Gastrocnemius medialis (tissue), 4 donors: ENCODE measurements at places on chromosomes 3 and 15. TPM values are rescaled to one million over a fixed set of nuclear protein-coding genes. Genes with fewer than 3 reads are reported as not detected.

DNA sequence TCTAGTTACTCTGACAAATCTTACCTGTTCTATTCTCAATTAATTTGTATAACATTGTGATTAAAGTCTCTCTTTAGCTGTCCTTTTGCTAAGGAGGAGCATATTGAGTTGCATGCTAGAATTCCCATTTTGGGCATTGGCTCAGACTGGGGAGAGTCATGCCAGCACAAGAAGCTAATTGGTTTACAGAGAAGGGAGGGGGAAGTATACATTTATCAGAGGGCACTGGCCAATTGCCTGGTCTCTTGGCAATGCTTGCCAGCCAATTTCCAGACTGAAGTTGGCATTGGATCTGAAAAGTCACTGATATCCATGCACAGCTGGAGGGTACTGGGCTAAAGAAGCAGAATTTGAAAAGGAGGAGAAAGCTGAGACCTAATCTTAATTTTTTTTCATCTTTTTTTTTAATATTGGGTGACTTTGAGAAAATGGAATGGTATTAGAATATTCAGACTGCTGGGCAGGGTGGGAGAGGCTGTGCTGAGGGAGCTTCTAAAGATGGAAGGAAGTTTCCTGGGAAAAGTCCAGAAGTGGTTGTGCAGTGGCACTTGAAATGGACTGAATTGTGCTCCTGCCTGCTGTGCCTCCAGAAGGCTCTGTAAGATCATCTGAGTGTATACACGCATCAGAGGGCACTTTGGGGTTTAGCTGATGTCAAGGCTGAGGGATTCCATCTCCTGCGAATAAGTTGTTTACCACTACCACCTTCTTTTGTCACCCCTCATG is 365.2 kb upstream of the DPH6 start:
- H3K27ac ChIP-seq: no peak overlapping the region
- no peaks in the 10 kb centered on the region for H3K27me3 ChIP-seq
- no peaks in the 10 kb centered on the region for H3K4me1 ChIP-seq
- DNase-seq: no peak
- no peak overlapping the region for H3K4me3 ChIP-seq

GRCh38 chr3:39325236-39325635 is 4.3 kb upstream of the CCR8 start:
- H3K36me3 ChIP-seq: no peaks in the 10 kb centered on the region
- H3K27ac ChIP-seq: no peak overlapping the region
- H3K4me3 ChIP-seq: no peak overlapping the region
- DNase-seq: no peak
- no peaks in the 10 kb centered on the region for H3K27me3 ChIP-seq
- H3K4me1 ChIP-seq: no peaks in the 10 kb centered on the region

DNA sequence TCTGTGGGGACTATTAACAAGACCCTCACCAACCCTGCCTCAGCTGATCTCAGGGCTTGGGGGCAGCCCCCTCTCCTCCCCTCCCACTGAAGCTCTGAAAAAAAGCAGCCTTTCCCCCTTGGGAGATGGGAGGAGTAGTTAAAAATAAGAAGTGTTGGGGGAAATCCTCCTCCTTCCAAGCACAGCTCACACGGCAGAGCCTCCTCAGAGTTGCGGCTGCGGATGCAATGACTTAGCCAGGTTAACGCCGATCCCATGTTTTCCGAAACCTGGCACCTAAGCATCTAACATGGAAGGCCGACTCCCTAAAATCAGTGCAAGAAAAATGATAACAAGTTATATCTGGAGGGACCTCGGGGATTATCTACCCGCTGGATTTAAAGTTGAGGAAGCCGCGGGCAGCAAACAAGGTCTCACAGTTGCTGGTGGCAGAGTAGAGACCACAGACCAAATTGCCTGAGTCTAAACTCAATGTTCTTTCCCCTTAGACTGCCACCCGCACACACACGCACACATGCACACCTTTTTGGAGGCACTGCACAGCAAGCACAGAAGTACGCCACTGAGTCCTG is 1.1 kb upstream of the TPM1 start:
- DNase-seq: no peak
- peaks cover 23% of the 10 kb centered on the region for H3K4me1 ChIP-seq
- no peaks in the 10 kb centered on the region for H3K27me3 ChIP-seq

DNA sequence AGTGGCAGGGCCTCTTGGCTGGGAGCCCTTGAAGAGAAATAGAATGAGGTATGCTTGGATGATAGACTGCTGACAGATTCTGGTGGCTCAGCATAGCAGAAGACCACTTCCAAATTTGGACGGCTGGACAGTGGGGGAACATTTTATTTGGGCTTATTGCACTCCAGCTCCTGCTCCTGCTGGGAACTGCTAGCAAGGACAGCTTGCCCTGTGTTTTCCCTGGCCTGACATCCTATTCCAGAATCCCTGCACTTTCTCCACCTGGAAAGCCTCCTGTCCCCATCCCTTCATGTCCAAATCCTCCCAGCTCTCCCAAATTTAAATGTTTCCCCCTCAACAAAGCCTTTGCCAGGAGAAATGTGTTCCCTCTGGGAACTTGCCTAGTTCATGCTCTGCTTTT is 9.8 kb upstream of the COLQ start:
- DNase-seq: no peak
- no peaks in the 10 kb centered on the region for H3K4me1 ChIP-seq
- H3K27ac ChIP-seq: no peak overlapping the region
- H3K36me3 ChIP-seq: no peaks in the 10 kb centered on the region
- H3K27me3 ChIP-seq: no peaks in the 10 kb centered on the region

DNA sequence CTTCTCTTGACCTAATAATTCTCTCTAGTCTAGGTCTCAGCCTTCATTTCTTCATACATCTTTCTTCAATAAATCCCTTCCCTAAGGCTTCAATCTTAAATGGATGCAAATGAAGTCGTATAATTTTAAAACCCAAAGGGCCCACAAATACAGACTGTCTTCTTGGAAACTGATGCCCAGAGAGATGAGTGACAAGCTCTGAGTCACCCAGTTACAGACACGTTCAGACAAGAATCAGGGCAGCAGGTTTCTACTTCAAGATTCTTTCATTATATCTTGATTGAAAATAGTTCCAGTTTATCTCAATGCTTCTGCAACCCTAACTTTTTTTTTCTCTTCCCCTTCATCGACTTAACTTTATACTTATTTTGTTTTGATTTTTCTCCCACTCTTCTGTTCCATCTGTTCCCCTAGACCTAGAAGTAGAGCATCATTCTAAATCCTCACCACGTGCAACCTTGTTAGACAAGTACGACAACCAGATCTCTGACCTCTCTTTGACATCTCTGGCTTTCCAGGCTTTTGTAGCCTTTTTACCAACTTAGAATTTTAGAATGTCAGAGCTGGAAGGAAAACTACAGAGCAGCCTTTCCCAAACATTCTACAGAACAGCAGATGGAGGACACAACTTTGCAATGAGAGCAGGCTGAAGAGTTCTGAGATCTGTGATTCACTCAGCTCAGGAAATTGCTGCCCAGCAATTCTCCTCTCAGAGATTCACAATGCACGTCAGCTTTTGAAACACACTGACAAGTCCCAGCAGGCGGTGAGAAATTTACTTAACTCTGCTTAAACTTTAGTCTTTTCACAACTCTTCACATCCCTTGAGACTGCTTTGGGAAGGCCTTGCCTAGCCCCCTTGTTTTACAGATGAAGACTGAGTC is 25.3 kb downstream of the NCEH1 start:
- H3K27me3 ChIP-seq: no peaks in the 10 kb centered on the region
- DNase-seq: no peak
- H3K4me3 ChIP-seq: no peak overlapping the region
- H3K36me3 ChIP-seq: no peaks in the 10 kb centered on the region
- no peak overlapping the region for H3K27ac ChIP-seq

GRCh38 chr3:129686941-129687340 is 80.5 kb upstream of the PLXND1 start:
- no peaks in the 10 kb centered on the region for H3K27me3 ChIP-seq
- no peaks in the 10 kb centered on the region for H3K36me3 ChIP-seq
- peak overlapping the region; percentile 38 for H3K4me3 ChIP-seq
- H3K4me1 ChIP-seq: peaks cover 73% of the 10 kb centered on the region

DNA sequence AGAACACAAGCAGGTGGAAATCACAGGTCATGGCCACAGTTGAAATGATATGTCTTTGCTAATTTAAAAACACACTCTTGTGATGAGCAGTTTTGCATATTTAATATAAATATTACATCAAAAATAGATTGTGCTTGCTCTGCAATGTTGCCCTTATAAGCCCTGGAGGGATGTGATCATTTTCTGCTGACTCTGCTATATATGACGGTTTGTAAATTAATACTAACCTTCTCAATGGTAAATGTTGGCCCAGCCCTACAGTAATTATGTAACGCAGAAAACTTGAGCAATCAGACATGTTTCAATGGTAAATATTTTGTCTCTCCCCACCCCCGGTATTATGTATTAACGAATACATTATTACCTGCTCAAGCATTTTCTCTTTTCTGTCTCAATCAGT is 359.5 kb upstream of the CNTN6 start:
- no peaks in the 10 kb centered on the region for H3K27me3 ChIP-seq
- no peak for DNase-seq
- no peak overlapping the region for H3K27ac ChIP-seq
- H3K36me3 ChIP-seq: no peaks in the 10 kb centered on the region

- H3K36me3 ChIP-seq: no peaks in the 10 kb centered on the region
- no peak overlapping the region for H3K27ac ChIP-seq
- no peak overlapping the region for H3K4me3 ChIP-seq
- DNase-seq: no peak
- H3K4me1 ChIP-seq: no peaks in the 10 kb centered on the region
- no peaks in the 10 kb centered on the region for H3K27me3 ChIP-seq
Observed at GRCh38 chr15:81491414-81492096, 117.5 kb upstream of the TMC3 start.

DNA sequence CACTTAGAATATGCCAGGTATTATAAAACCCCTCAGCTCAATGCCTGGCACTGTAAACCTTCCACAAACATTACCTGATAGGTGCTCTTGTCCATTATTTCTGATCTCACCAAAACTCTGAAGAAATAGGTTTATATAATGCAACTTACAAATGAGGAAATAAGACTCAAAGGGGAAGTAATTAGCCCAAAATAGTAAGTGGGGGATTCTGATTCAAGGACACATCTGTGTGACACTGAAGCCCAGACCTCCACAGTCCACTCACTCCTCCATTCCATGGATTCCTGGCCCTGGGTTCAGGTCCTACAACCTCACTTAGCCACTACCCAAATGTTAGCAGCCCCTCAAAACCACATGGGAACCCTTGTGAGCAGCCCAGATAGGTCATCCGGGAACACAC is 49.9 kb downstream of the TRANK1 start:
- no peaks in the 10 kb centered on the region for H3K27me3 ChIP-seq
- no peak overlapping the region for H3K27ac ChIP-seq
- no peak for DNase-seq
- H3K36me3 ChIP-seq: no peaks in the 10 kb centered on the region
- H3K4me1 ChIP-seq: no peaks in the 10 kb centered on the region
- no peak overlapping the region for H3K4me3 ChIP-seq

- no peak for DNase-seq
- no peak overlapping the region for H3K27ac ChIP-seq
- H3K4me1 ChIP-seq: no peaks in the 10 kb centered on the region
- H3K4me3 ChIP-seq: no peak overlapping the region
- no peaks in the 10 kb centered on the region for H3K27me3 ChIP-seq
Observed at GRCh38 chr15:63672369-63672768, 75.2 kb downstream of the FBXL22 start.

GRCh38 chr3:24689353-24689752 is 194.7 kb upstream of the THRB start:
- no peaks in the 10 kb centered on the region for H3K36me3 ChIP-seq
- peaks cover 16% of the 10 kb centered on the region for H3K4me1 ChIP-seq
- H3K27me3 ChIP-seq: no peaks in the 10 kb centered on the region
- H3K27ac ChIP-seq: no peak overlapping the region
- H3K4me3 ChIP-seq: no peak overlapping the region

GRCh38 chr3:155934230-155934629 is 63.8 kb downstream of the GMPS start:
- H3K4me3 ChIP-seq: no peak overlapping the region
- no peaks in the 10 kb centered on the region for H3K4me1 ChIP-seq
- H3K27me3 ChIP-seq: no peaks in the 10 kb centered on the region
- peaks cover 48% of the 10 kb centered on the region for H3K36me3 ChIP-seq

- DNase-seq: no peak
- H3K4me1 ChIP-seq: no peaks in the 10 kb centered on the region
- H3K27me3 ChIP-seq: no peaks in the 10 kb centered on the region
- H3K4me3 ChIP-seq: no peak overlapping the region
Observed at GRCh38 chr3:153295901-153296300, 133.9 kb downstream of the RAP2B start.

DNA sequence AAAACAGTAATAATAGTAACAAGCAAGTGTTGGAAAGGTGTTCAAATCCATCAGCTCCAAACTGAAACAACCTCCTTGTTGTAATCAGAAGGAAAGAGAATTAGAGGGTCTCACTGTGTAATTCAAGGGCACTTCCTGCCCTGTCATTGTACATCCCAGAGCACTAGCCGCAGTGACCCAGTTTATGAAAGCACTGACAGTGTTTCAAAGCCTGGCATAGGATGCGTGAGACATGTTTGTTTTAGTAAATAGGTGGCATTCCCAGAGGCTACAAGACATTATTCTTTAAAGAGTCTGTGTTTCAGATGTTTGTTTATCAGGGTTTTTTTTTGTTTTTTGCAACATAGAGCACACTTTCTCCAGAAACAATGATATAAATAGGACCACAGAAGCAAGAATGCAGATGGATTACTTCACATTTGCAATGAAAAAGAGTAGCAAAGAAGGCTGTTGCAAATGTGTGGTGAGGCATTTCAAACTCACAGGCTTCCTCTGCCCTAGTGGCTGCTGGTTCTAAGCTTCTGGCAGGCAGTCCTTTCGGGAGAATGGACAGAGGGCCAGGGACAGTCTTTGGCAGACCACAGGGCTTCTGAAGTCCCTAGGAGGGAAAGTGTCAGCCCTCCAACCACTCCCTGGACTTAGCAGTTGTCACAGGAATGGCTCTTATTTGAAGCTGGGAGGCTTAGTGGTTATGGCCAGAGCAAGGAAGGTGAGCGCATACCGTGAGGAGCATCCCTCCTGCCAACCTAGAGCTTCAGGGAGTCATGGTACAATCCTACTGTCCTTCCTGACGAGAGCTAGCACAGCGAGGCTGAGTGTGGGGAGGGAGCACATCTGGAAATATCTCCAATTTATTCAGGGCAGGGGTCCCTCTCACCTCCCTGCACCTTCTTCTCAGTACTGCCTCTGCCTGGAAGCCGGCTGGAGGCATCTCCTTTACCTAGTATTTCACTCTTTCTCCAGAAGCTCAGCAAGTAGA is 31.4 kb upstream of the TIPARP start:
- no peaks in the 10 kb centered on the region for H3K36me3 ChIP-seq
- no peaks in the 10 kb centered on the region for H3K27me3 ChIP-seq
- H3K4me1 ChIP-seq: peaks cover 13% of the 10 kb centered on the region
- no peak overlapping the region for H3K27ac ChIP-seq
- DNase-seq: no peak

The KBTBD13 gene
- 1.4 TPM for total RNA-seq

The MESP2 gene
- not detected for total RNA-seq

The RLBP1 gene
- total RNA-seq: not detected

The ADAMTSL3 gene
- 0.66 TPM for total RNA-seq

The EIF4E3 gene
- 48.9 TPM for total RNA-seq

The FANCI gene
- total RNA-seq: 3.3 TPM

The TM4SF18 gene
- total RNA-seq: 4.1 TPM

The RTP3 gene
- total RNA-seq: not detected

The SLC51A gene
- not detected for total RNA-seq

The PTX3 gene
- 0.87 TPM for total RNA-seq
